ENCODE measurements at places on chromosomes 12 and 14.

DNA sequence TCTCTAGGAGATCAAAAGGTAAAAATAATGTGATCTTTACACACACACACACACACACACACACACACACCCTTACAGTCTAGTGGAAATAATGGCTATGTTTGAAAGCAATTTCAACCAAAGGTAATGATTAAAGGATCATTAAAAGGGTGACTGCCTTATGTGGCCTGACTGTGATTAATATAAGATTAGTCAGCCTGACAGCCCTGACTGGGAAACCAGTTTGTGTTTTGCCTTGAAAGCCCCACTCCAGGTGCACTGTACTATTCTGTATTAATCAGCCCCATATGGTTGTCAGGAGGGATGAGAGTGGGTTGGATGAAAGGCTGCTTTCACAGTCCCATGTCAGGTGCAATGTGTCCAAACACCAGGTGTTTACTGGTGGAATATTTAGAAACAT, 10.5 kb downstream of the RASSF9 start:
- DNase-seq, result no peak

DNA sequence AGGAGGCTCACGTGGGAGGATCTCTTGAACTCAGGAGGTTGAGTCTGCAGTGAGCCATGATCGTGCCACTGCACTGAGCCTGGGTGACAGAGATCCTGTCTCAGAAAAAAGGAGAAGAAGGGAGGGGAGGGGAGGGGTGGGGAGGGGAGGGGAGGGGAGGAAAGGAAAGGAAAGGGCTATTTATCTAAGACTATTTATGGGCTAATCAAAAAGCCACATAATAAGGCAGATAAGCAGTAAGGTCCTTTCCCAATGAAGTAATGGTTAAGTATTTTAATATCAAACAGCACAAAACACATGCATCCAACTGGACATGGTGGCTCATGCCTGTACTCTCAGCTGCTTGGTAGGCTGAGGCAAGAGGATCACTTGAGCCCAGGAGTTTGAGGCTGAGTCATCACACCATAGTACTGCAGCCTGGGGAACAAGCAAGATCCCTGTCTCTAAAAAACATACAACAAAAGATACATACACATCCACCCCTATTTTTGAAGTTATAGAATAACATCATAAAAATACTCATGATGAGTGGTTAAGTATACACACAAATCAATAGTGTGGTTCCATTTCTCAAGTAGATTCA, 9.7 kb downstream of the PAWR start:
- no peak for DNase-seq

DNA sequence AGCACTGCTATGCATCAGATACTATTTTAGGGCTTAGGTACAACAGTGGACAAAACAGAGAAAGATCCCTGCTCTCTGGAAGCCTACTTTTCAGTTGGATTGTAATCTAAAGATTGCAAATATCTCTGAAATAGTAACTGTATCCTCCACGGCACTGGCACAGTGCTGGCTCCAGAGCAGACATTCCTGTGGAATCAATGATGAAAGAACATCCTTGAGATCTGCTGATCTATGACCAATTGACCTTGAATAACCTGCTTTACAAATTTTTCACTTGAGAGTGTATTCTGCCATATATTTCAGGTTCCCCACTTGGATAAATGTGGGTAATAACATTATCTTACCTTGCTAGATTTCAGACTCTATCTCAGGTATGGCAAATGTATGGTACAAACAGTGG, 3.2 kb downstream of the STAB2 start:
- DNase-seq, result no peak

DNA sequence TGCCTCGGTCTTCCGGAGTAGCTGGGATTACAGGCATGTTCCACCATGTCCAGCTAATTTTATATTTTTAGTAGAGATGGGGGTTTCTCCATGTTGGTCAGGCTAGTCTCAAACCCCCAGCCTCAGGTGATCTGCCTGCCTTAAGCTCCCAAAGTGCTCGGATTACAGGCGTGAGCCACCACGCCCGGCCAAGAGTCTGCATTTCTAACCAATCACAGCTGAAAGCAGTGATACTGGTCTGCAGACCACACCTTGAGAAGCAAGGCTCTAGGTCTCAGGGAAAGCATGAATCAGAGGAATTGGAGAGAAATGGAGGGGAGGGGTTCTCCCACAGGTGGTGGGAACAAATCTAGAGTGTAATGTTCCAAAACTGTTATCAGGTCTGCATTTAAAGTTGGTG, 55.2 kb upstream of the TMEM263 start:
- no peak for DNase-seq

DNA sequence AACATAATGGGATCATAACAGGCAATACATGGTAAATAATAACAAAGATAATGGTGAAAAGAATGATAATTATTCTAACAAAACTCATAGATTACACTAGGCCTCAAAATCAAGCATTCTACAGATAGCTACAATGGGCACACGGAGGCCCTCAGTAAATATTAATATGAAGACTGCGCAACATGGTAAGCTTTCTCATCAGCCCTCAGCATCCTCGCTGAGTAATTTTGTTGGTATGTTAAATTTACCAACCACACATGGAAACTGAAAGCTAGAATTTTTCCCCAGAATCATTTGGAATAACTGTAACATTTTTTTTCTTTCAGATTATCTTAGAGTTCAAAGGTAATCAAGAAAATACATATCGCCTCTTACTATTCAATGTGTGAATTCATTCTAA, 74.2 kb upstream of the PYGL start:
- DNase-seq, result no peak

- DNase-seq, result no peak
Observed at GRCh38 chr14:33992274-33993007, 41.6 kb upstream of the EGLN3 start.

GRCh38 chr12:86091681-86092080, 164.5 kb downstream of the MGAT4C start:
- DNase-seq, result no peak

- DNase-seq, result no peak
Observed at GRCh38 chr12:118704527-118705241, 276.7 kb upstream of the SRRM4 start.

GRCh38 chr14:76376878-76377734, 1.2 kb downstream of the ESRRB start:
- DNase-seq, result no peak

DNA sequence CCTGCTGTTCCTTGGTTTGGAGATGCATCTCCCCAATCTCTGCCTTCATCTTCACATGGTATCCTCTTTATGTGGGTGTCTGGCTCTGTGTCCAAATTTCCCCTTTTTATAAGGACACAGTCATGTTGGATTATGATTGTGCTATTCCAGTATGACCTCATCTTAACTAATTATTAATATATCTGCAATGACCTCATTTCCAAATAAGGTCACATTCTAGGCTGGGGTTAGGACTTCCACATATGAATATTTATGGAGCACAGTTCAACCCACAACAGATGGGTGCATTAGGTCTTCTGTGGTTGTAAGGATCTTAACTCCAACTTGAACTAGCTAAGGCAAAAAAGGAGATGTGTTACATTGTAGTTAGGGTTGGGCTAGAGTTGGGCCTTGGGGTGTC, 69.4 kb downstream of the ADCK1 start:
- no peak for DNase-seq

- no peak for DNase-seq
Observed at GRCh38 chr12:57654042-57654441, 21.0 kb upstream of the B4GALNT1 start.

GRCh38 chr12:27547592-27547991, 23.6 kb downstream of the PPFIBP1 start:
- DNase-seq, result no peak

GRCh38 chr12:53482626-53483168, 16.6 kb downstream of the MAP3K12 start:
- no peak for DNase-seq

GRCh38 chr14:37122919-37123639, 49.3 kb downstream of the SLC25A21 start:
- DNase-seq, result no peak

Measured in activated CD4-positive, alpha-beta memory T cell treated with anti-CD3 and anti-CD28 coated beads, Interleukin-2, amount 10 ng/mL, durations not matched to agents 7 days and 5 days (primary cell).